Pons (tissue), 1 donor: ENCODE measurements at places on chromosomes 3 and 15.

GRCh38 chr15:81779181-81779580, 266.6 kb downstream of the MEX3B start:
- no peak for DNase-seq

DNA sequence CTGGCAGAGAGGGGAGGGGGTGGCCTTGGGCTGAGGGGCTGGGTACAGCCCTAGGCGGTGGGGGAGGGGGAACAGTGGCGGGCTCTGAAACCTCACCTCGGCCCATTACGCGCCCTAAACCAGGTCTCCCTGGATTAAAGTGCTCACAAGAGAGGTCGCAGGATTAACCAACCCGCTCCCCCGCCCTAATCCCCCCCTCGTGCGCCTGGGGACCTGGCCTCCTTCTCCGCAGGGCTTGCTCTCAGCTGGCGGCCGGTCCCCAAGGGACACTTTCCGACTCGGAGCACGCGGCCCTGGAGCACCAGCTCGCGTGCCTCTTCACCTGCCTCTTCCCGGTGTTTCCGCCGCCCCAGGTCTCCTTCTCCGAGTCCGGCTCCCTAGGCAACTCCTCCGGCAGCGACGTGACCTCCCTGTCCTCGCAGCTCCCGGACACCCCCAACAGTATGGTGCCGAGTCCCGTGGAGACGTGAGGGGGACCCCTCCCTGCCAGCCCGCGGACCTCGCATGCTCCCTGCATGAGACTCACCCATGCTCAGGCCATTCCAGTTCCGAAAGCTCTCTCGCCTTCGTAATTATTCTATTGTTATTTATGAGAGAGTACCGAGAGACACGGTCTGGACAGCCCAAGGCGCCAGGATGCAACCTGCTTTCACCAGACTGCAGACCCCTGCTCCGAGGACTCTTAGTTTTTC, 4.9 kb downstream of the ISL2 start:
- DNase-seq = no peak

DNA sequence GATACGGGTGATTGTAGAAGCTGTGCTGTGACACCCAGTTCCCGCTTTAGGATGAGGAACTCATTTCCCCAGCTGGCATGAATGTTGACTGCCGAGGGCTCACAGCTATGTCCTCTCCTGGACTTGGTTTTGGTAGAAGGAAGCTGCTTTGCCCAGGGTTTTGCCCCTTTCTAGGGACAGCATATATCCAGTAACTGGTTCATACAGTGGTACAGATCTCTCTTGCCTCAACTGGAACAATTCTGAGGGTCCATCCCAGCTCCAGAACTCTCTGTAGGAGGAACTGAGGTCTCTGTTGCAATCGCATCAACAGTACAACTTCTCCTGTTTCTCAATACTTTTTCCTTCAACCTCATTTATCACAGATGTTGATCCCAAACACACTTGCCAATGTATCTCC, 54.5 kb upstream of the FNDC3B start:
- peak; percentile 63 for DNase-seq

GRCh38 chr3:115547207-115547606, 76.1 kb upstream of the GAP43 start:
- no peak for DNase-seq

DNA sequence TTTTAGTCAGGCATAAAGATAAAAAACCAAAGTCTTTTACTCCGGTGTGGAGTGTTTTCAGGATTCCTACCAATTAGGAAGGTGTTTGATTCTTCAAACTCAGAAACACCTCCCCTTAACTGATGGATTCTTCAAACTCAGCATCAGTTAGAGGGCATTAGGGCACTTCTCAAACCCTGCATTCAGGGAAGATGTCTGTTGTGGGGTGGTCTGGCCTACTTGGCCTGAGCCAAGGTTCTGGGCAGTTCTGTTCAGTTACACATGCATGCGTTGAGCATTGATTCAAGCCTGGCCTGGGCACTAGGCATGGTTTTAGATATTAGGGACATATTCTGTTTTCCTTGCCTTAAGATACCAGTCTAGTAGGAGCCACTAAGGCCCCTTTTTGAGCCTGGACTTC, 1.0 kb downstream of the HGD start:
- DNase-seq = no peak

DNA sequence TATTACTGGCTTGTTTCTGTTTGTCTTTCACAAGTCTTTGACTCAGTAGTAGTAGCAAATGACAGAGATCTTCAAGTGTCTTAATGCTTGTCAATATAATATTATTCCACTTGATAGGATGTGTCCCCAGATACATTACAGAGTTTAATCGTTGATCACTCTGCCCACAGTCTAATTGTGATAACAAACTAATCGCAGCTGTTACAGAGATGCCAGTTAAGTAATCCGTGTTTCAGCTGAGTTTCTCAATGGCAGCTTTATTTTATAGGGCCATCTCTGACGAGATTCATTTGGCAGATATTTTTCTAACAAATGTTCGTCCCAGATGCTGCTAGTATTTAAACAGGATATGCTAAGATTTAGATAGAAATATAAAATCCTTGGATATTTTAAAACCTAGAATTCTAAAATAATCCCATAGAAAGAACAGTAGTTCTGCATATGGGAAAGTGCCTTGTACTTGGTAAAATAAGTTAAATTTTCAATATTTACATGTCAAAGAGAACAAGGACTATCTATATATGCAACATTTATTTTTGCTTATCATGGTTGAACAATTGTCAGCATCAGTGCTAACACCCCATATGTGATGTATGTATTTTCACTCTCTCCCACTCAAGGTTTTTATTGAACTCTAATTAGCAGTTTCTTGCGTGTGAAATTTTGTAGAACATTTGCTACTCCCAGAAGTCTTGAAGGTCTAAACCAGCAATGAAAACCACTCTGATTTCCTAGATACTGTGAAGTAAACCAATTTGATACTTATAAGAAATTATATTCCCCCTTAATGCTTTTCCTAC, 185.5 kb downstream of the MBNL1 start:
- no peak for DNase-seq

GRCh38 chr3:113193288-113193687, 18.1 kb upstream of the BOC start:
- no peak for DNase-seq

- no peak for DNase-seq
Observed at GRCh38 chr3:15768421-15769255, 29.1 kb downstream of the ANKRD28 start.

DNA sequence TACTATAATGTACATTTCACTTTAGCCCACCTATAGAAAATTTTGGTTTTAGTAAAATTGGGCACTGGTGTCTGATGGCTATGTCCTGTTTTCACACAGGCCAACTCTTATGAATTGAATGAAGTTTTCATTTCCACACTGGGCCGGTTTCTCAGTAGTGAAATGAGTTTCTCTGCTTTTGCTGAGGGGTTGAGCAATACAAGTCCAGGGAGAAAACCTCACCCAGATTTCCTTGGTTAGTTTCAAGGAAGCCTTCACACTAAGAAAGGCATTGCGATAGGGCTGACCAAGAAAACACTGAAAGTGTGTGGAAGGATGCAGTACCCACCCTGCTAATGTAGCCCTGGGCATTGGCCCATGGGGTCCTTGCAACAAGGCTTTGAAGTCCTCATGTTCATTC, 331.5 kb upstream of the CFAP20DC start:
- no peak for DNase-seq

DNA sequence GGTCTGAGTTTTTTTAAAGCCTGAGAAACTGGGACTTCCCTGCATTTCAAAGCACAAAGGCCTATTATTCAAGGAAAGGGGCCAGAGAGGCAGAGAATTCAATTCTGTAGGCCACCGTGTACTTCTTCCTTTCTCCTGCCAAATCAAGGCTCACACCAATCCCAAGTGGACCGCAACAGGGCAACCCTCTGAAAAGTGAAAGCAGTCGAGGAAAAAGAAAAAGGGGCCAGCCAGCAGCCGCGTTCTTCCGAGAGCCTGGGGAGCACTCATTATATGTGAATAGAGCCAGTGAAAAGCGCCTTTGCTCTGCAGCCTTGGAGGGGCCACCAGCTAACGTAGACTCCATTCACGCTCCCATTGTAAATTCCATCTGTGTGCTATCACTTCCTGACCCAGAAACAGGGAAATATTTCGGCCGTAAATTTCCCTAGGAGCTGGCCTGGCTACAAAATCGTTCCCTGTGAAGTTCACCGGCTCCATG, 45.9 kb upstream of the THUMPD3 start:
- DNase-seq = peak; percentile 62

DNA sequence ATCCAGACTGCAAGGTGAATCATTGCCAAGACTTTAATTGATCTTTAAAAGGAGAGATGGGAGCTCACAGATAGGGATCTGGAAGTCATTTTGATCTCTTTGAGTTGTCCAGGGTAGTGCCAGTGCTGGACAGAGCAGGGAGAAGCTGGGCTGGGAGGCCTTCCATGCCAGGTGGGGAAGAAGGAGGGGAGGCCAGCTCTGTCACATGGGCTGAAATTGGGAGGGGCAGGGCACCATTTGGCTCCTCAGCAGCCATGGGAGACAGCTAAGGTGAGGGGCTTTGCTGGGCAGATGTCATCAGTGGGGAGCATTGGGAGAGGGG, 23.4 kb downstream of the SMAD6 start:
- no peak for DNase-seq

DNA sequence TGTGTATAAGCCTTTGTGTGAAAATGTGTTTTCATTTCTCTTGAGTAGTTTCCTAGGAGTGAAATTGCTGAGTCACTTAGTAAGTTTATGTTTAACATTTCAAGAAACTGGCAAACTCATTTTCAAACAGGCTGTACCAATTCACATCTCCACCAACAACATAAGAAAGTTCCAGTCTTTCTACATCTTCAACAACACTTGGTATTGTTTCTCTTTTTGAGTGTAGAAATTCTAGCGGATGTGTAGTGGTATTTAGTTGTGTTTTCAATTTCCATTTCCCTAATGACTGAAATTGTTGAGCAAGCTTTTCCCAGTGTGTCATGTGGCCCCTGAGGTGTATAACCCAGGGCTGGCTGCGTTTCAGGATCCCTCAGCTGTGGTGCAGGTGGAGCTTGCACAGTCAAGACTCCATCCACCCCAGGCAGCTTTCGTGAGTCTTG, 258.5 kb downstream of the PDCD6IP start:
- no peak for DNase-seq

DNA sequence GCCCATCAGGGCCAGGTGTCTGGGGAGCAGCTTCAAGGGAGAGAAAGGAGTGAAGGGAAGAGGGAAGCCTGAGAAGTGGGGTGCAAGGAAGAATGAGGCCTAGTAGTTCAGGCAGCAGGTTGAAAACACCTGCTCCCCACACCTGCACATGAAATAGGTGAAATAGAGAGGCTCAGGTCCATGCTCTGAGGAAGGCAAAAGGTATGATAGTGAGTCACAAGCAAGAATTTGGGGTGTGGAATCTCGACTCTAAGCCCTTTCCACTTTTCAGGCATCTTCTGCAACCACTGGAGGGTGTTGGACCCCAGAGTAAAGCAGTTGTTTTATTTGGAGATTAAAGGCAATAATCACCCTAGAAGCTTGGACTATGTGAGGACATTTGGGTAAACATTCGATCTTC, 157.5 kb downstream of the CTNNB1 start:
- no peak for DNase-seq

DNA sequence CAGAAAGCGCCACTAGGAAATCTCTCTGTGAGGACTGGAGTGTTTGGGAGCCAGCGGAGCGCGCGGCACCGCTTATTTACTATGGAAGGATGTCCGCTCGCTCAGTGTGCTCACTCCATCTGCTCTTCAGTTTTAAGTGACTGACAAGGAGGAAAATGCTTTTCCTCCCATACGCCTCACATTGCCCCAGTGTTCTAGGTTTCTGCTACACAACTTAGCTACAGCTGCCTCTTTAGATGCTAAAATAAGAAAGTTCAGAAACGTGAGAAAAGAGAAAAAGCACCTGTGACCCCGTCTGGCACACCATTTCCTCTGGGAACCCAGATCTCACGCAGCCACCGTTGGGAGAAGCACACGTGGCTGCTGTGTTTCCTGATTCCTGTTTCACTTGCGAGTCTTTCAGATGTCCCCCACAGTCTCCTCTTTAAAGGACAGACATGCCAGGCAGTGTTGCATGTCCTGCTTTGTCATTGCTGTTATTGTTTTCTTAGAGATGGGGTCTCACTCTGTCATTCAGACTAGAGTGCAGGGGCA, 11.7 kb upstream of the MUSTN1 start:
- DNase-seq = no peak

DNA sequence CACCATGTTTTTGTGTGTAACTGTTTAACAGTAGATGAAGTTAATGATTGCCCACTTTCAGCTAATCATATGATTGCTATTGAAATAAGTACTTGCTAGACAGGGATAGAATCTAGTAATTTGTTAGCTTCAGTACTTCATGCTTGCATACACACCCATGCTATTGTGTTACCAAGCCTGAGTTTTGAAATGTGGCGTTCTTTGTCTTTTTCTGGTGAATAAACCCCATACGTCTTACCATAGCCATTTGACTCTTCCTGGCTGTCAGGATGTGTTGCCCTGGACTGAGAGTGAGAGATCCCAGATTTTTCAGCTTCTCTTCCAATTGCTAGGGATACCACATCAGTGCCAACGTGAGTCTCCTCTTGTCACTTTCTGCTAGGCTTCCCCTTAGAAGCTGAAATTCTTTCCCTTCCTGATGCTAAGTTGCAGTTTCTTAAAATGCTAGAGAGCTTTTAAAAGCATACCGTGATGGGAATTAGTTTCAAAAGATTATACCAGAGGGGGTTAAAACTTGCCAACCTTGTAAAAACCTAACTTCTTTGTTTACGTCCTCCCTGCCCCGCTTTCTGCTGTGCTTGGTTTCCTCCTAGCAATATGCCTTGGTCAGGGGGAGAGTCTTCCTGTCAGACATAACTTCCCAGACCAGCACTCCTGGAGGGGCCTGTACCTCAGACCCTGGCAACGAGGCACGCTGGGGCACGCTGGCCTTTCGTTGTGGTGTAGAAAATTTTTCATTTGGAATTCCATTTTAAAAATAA, 62.9 kb upstream of the ULK4 start:
- DNase-seq = peak; percentile 59

- peak; percentile 9 for DNase-seq
Observed at GRCh38 chr15:76310475-76311099, 682 bp downstream of the ETFA start.

- DNase-seq = no peak
Observed at GRCh38 chr15:63332367-63333124, 49.1 kb downstream of the CA12 start.

- no peak for DNase-seq
Observed at GRCh38 chr3:147417551-147418295, 8.6 kb downstream of the ZIC1 start.

DNA sequence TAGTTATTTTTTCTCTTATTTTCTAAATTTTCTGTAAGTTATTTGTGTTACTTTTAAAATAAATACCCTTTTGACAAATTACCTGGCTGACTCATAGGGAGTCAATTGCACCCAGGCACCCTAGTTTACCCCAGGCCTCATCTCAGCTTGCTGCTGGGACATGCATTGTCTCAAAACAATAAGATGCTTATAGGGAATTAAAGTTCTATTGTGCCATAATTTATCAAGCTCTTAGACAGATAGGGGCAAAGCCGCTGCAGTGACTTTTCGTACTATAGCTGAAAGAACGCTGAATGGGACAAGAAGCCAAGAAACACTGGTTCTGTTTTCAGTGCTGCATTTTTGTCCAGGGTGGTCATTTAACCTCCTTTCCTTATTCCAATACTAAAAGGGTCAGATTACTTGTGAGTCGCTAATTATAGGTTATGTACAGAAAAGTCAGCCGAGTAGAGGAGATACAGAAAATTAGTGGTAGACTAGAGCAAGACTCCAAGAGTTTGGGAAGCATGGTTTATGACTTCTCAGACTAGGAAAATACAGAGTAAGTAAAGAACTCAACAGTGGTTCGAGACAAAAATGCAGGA, 50.3 kb downstream of the EXD1 start:
- DNase-seq = no peak
